Cortex of kidney (tissue), 1 donor: ENCODE measurements at places on chromosomes 13 and 19.

DNA sequence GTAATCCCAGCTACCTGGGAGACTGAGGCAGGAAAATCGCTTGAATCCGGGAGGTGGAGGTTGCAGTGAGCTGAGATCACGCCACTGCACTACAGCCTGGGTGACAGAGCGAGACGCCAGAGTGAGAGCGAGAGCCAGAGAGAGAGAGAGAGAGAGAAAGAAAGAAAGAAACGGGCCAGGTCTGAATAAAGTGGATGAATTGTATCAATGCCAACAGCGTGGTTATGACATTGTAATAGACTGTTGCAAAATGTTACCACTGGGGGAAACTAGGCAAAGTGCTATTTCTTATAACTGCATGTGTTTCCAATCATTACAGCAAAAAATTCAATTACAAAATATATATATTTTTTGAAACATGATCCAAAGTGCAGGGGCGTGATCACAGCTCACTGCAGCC is 11.8 kb upstream of the BTBD2 start:
- no peak for DNase-seq

DNA sequence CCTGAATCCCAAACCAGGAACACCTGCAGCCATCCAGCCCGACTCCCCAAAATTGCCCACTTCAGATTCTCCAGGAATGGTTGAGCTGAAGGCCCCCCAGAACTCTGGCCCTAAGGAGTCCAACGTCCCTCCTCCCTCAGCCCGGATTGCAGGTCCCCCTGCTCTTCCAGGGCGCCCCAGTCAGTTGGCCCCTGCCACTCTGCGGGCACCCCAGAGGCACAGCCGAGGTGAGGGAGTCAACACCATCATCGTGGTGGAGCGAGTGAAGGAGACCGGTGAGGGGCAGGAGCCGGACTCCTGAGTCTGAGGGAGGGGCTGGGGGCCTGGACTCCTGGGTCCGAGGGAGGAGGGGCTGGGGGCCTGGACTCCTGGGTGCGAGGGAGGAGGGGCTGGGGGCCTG is 2.2 kb downstream of the GFY start:
- DNase-seq: no peak

DNA sequence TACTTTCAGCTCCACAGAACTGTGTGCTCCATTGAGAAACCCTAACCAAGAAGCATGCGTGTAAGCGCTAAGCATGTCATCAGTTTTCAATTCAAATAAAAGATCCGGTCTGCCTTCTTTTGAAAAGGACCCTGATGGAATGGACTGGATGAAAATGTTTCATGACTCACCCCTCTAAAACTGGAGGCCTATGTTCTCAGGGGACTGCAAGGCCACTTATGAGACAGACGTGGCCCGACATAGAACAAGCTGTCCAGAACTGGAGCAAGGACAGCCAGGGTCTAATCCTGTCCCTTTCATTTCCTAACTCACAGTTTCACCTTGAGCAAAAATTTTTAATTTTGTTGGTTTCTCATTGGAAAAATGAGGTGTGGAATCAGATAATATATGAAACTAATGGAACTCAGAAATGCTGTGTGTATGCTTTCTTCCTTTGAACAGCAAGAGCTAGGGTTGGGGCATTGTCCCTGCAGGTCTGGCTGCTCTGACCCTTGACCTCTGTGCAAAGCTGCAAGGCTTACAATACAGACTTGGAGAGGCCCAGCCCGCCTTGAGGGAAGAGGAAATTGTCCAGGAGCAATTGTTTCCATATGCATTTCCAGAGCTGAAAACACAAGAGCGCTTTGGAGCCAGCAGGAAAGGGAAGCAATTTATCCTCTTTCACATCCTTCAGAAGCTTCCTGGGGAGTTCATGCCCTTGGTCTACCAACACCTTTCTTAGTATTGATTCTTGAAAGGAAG is 553.4 kb upstream of the KLF12 start:
- no peak for DNase-seq

- DNase-seq: no peak
Observed at GRCh38 chr19:16379521-16380313, 55.1 kb downstream of the KLF2 start.

- DNase-seq: no peak
Observed at GRCh38 chr19:2567580-2567979, 91.7 kb downstream of the GADD45B start.

DNA sequence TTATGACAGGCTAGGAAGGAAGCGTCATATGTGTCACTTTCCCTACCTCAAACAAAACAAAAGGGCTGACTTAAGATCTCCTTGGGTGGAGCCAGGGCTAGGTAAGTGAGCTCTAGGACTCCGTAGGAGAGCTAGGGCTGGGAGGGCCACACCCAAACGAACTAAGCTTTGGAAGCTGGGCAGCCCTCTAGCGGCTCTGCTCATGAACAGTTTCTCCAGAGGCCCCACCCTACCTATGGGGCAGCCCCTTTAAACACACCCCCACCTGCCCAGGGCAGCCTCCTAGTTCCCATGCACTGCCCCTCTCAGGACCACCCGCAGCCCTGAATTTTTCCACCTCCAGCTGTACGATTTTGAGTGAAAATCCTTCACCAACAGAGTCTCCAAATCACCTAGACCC is 3.5 kb downstream of the PEG3 start:
- no peak for DNase-seq

- DNase-seq: no peak
Observed at GRCh38 chr13:29832761-29833298, 17.6 kb downstream of the UBL3 start.

DNA sequence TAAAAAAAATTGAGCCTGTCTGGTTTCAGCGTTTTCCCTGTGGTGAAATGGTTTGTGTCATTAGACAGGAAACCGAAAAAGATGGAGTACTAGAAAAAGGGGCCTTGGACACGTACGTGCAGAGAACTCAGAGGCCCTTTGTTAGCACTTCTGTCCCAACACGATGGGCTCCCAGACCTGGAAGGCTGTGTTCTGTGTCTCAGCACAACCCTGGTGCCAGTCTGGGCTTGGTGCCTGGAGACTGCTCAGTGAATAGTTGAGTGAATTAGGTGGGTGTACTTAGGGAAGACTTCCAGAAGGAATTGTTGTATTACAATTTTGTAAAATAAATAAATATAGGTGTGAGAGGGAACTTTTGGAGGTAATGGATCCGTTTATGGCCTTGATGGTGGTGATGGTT is 8.7 kb downstream of the ZNF71 start:
- DNase-seq: no peak

DNA sequence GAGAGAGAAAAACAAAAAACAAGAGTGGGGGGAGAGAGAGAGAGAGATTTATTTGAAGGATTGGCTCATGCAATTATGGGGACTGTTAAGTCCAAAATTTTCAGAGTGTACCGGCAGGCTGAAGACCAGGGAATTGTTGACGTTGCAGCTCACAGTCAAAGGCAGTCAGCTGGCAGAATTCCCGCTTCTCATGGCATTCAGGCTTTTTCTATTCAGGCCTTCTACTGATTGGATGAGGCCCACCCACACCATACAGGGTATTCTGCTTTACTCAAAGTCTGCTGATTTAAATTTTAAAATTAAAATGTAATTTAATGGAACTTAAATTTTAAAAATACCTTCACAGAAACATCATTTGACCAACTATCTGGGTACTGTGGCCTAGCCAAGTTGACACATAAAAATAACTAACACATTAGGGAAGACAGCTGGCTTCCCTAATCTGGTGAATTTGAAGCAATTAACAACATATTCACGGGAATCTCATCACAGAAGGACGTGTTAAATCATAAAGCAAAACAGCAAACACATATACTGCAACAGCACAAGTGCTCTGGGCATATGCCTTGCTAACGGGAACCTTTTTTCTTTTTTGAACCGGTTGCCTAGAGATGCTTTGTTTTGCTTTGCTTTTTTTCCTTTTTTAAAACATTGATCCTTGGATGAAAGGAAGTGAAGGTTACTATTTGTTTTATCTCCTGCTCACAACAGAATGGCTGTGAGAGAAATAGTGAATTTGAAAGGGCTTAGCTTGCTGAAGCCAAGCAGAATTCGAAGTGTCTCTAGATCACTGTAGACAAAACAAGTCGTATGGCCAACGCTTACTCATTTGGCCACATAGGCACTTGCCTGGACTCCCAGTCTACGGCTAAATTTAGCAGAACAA is 505.1 kb downstream of the IRS2 start:
- no peak for DNase-seq

DNA sequence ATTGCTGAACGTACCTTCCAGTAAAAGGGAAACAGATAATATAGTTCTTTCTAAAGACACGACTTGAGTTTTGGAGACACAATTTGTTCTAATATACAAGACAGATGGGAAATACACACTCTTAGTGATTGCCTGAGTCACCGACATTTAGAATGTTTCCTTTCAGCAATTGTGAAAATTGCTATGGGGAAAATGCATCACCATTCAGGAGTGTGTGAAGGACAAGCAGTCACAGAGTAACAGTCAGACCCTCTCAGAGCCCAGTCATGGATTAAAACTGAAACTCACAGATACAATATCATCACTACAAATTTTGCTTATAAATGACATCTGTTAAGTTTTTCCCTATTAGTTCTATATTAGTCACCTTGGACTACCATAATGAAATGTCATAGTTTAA is 286.1 kb downstream of the SPRY2 start:
- no peak for DNase-seq

DNA sequence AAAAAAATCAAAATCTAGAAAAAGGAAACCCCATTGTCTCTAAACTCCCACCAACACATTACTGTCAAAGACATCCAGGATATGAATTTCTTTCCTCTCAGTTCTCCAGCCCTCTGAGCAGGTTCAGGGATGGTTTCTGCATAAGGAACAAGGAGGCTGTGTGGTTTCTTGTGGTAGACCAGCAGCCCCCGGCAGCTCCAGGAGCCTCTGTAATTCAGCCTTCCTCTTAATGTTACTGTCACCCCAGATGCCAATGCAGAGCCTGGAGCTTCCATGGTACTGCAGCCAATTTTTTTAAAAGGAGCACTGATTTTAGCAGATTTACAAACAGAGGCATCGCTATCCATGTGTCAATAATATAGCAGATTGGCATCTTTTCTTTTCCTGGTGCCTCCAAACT is 100.6 kb upstream of the FAM216B start:
- DNase-seq: no peak

GRCh38 chr13:46759846-46760245 is 37.1 kb downstream of the ESD start:
- no peak for DNase-seq
